ENCODE measurements at places on chromosomes 7 and 10. TPM values are rescaled to one million over a fixed set of nuclear protein-coding genes. Genes with fewer than 3 reads are reported as not detected.
A peak's percentile ranks its signal among the peaks of the same experiment; 100 is the strongest.

- DNase-seq = no peak
Observed at GRCh38 chr7:124785994-124786393, 20.4 kb upstream of the GPR37 start.

TBC1D12 gene
- total RNA-seq = 12.9 TPM

GRCh38 chr7:40419806-40420205 lies 285.0 kb downstream of the SUGCT start:
- no peak for DNase-seq

DNA sequence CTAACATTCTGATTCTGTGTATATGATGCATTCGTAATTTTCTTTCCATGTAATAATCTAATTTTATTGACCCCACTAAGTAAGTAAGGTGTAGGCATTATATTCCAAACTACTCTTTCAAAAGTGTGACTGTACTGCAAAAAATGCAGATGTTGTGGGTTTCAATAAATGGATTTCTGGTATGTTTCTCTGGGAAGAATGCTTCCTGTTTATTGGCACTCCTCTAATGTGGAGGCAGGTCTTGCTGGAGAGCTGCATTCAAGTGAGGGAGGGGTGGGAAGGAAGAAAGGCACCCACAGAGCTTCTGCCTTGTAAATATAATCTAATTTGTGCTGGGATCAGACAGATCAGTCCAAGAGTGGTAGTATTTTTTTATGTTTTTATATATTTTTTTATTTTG lies 23.9 kb downstream of the ST7 start:
- DNase-seq = no peak

GRCh38 chr7:152664636-152665035 lies 11.3 kb downstream of the XRCC2 start:
- DNase-seq = peak; percentile 51
